ENCODE measurements at places on chromosomes 6 and 20.

- DNase-seq = no peak
Observed at GRCh38 chr20:41358717-41359116, 7.9 kb downstream of the EMILIN3 start.

- DNase-seq = no peak
Observed at GRCh38 chr6:161268531-161269210, 5.2 kb downstream of the AGPAT4 start.

GRCh38 chr20:44954211-44954610 lies 6.0 kb downstream of the TOMM34 start:
- no peak for DNase-seq

DNA sequence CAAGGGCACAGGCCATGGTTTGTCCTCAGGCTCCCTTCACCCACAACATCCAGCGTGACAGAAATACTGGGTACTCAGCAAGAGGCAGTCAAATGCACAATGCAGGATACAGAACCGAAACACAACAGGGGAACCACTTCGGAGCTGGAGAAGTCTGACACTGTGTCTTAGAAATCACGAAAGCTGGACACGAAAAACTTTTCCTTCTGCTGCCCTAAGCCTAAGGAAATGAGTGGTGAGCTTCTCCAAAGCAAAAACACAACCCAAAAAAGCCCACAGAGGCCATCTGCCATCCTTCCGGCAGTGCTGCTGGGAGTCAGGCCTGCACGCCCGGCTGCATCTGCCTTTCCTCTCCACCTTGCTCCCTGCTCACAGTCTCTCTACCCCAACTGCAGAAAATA lies 106.3 kb downstream of the SLC23A2 start:
- DNase-seq = no peak

- no peak for DNase-seq
Observed at GRCh38 chr6:90387826-90388225, 91.2 kb upstream of the BACH2 start.

DNA sequence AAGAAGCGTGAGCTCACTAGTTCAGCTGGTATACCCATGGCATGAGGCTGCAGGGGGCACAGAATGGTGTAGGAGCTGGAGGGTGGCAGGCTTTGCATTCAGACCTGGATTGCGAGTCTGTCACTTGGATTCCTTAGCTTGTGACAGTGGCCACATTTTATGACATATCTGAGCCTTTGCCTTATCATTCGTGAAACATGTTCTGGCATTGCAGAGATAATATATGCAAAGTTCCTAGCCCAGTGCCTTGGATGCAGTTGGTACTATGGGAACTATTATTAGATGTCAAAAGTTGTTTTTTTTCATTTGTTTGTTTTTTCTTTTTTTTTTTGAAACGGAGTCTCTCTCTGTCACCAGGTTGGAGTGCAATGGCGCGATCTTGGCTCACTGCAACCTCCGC lies 230.7 kb upstream of the PRDM1 start:
- DNase-seq = no peak

DNA sequence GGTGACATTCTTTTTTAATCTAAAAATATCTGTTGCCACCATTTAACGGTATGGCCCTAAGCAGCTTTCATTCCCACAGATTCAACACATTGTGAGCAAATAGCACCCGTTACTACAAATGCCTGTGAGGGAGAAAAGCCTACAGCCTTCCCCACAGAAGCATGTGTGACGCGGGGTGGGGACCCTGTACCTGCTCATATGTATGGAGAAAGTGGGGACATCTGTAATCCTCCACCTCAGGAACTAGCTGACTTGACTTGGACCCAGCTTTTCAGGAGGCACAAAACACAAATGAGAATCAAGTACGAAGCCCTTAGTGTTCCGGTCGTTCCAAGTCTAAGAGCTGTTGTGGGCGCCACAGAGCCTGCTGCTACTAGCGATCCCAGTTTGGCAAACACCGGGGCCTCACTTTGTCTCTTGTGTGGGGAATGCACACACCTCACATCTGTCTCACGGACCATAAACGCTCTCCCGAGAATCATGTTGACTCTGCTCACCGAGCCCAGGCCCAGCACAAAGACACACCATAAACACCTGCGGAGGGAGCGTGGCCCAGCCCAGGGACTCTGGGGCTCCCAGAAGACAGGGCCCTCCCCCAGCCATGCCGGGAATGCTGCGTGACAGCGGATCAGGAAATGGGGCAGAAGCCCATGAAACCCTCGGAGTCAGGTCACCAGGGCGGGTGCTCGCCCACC lies 21.6 kb downstream of the DLL1 start:
- no peak for DNase-seq

DNA sequence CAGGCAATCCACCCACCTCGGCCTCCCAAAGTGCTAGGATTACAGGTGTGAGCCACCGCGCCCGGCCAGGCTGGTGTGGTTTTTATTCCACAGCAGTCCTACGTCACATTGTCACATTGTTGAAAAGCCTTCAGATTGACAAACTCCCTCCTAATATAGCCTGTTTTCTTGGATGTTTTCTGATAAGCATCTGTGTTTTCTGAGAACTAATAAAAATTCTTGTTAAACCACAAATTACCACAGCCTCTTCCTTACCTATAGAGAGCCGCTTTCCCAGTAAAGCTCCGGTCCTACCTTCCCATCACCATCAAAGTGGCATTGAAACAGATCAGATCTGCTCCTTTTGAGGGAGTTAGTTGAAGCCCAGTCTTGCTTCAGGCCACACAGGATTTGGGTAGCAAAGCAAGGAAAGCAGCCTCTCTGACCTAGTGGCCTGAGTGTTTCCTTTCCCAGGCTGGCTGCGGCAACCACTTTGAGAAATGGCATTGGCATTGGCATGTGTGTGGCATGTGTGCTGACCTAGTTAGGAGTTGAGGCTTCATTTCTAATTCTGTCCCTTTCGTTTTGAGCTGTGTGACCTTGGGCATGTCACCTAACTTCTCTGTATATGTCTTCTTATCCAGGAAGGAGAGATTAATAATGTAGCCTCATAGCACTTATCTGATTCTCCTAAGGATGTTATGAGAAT lies 1.7 kb upstream of the PKIG start:
- DNase-seq = no peak

DNA sequence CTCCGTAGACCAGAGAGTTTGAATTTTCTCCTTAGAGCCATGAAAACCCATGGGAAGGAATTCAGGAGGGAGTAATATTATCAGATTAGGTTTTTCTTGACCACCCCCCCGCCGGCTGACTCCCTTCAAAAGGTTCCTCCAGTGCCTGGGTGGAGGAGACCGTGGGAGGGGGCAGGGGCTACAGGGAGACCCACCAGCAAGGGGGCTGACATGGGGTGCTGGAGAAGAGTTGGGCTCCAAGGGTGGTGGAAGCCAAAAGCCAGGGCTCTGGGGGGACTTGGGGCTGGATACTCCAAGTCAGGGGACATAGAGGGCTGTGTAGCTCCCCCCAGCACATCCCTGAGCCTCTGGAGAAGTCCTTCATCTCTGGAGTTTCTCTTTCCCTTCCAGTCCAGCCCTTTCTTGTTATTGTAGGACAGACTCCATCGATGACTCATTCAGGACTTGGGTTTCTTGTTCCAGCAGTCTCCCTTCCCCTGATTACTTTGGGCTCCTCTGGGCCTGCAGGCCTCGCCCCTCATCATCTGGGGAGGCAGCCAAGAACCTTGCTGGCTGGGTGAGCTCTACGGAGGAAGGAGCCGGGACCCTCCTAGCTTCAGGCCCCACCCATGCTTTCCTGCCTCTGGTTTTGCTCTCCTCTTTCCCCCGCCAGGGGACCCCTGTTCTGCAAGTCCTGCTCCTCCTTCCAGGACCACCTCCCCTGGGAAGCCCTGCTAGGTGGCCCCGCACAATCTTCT lies 10.5 kb upstream of the KIAA1755 start:
- DNase-seq = no peak

DNA sequence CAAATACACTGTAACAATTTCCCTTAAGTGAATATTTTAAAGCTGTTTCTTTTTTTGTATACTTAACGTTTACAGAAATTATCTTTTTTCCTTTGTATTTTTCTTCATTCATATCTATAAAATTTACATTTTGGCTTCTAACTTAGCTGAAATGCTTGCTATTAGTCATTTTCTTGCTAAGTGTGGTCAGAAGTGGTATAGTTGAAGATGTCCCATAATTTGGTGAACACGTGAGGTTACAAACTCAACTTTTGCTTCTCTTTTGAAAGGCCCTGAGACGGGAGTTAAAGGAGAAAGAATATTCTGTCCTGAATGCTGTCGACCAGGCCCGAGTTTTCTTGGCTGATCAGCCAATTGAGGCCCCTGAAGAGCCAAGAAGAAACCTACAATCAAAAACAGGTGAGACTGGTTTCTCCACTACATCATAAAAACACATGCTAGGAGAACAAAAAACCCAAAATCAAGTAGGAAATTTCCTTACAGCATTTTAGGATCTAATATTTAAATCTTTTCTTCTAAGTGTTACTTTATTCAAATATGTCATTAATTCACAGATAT lies 445.0 kb downstream of the UTRN start:
- no peak for DNase-seq

- no peak for DNase-seq
Observed at GRCh38 chr20:2156666-2157624, 55.3 kb downstream of the STK35 start.

DNA sequence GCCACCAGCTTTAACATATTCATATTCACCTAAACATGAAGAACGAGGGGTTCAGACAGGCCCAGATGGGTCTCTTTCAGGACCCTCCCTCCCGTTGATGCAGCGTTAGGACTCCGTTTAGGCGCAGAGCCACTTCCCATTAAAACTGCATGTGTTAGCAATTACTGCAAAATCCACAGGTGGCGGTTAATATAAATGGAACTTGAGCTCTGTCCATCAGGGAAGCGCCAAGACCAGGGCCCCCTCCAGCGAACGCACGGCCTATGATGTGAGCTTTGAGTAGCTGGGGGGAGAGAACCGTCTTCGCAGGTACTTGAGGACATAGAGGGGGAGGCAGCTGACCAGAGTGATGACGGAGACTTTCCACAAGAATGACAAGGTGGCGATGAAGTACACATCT lies 58.4 kb upstream of the NFATC2 start:
- no peak for DNase-seq

GRCh38 chr6:116405652-116406356 lies 35.1 kb downstream of the DSE start:
- DNase-seq = no peak
